Activated CD8-positive, alpha-beta memory T cell treated with anti-CD3 and anti-CD28 coated beads for 4 hours (primary cell): ENCODE measurements at places on chromosomes 2 and 18.

GRCh38 chr2:231413921-231414476, 18.5 kb downstream of the B3GNT7 start:
- DNase-seq: no peak

GRCh38 chr2:60298006-60298696, 255.3 kb downstream of the BCL11A start:
- DNase-seq: no peak

DNA sequence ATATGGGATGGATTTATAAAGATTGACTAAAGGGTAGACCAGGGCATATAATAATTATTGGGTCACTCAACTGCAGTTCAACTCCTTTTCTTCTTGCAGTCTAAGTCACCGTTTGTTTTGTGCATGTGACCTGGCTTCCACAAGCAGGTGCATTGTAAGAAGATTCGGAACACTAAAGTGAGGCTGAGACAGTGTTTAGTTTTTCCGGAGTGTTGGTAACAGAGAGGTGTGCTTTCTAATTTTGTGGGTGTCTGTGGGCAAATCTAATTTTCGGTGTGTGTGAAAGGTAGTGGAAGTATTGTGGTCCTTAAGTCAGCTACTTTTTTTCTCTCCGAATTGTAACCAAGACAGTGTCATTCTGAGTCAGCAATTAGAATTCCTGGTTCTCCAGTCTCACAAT, 184.5 kb downstream of the CDH19 start:
- DNase-seq: no peak

DNA sequence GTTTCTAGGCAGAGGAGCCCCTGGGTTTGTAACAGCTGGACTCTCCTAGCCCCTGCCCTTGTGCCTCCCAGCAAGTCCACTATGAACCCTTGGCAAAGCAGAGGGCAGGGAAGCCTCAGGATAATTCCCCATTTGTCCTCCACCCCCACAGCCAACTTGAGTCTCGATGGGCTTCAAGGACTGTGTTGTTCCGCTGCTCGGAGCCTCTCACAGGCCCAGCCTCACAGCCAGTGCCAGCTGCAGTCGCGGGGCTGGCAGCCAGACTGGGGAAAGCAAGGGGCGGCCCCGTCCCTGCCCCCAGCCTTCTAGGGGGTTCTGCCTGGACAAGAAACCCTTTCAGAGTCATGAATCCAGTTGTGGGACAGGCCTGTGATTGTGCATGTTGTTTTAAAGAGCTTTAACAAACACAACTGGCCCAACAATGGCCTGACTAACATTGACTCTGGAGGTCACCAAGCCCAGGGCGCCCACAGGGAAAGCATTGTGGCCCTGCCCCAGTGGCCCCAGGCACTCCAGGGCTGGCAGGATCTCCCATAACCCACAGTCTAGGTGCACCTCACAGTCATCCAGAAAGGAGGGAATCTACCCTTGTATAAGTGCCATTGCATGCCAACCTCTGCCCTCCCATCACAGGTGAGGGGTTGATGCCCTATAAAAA, 71.8 kb upstream of the DAPL1 start:
- DNase-seq: no peak

GRCh38 chr18:11504962-11505361, 104.4 kb upstream of the SLC35G4 start:
- no peak for DNase-seq
